ENCODE measurements at places on chromosomes 12 and 14.

DNA sequence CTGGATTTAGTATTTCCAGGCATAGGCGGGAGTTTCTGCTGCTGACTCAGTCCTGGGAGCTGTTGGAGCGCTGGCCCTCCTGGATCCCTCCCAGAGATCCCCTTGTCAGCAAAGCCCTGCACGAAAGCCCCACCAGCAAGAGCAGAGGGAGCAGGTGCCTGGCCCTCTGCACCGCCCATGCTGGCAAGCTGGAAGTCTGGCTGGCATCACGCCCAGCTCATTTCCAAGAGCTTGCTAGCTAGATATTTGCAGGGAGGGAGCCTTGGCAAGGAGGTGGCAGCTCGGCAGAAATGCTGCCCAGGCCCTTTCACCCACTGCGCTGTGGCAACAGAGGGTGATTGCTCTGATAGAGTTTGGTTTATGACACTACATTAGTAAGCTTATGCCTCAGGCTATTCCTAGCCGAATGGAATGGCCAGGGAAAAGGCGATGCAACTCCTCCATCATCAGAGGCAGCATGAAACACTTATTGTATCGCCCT lies 193.9 kb downstream of the EMP1 start:
- H3K36me3 ChIP-seq, result no peaks in the 10 kb centered on the region
- no peaks in the 10 kb centered on the region for H3K4me1 ChIP-seq
- H3K4me3 ChIP-seq, result no peak overlapping the region
- H3K27ac ChIP-seq, result no peak overlapping the region
- H3K27me3 ChIP-seq, result no peaks in the 10 kb centered on the region

DNA sequence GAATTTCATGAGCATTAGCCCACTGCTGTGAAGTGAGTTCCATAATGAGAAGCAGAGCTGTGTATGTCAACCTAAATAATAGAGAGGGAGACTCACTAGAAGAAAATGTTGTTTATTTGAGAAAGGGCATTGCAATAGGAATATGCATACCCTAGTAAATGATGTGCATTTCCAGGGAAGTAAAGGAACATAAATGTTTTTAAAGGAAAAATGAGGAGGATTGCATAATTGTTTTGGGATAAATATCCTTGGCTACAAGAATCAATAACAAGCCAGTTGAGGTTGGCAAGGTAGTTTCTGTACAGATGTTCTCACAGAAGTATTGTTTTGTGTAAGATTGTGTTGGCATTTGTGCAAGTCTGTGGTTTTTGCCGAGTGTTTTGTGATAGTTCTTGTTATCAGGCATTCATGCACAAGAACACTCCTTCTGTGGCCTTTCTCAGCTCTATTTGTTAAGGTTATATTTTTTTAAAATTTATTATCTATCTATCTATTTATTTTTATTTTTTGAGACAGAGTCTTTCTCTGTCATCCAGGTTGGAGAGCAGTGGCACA lies 47.1 kb downstream of the EMP1 start:
- no peaks in the 10 kb centered on the region for H3K27me3 ChIP-seq
- DNase-seq, result no peak
- no peaks in the 10 kb centered on the region for H3K36me3 ChIP-seq
- no peak overlapping the region for H3K27ac ChIP-seq
- no peaks in the 10 kb centered on the region for H3K4me1 ChIP-seq

- H3K4me3 ChIP-seq, result no peak overlapping the region
- H3K27me3 ChIP-seq, result no peaks in the 10 kb centered on the region
- no peak for DNase-seq
- no peak overlapping the region for H3K27ac ChIP-seq
- no peaks in the 10 kb centered on the region for H3K36me3 ChIP-seq
- H3K4me1 ChIP-seq, result no peaks in the 10 kb centered on the region
These were observed 708.8 kb downstream of the RERGL start for GRCh38 chr12:17381211-17381610.

DNA sequence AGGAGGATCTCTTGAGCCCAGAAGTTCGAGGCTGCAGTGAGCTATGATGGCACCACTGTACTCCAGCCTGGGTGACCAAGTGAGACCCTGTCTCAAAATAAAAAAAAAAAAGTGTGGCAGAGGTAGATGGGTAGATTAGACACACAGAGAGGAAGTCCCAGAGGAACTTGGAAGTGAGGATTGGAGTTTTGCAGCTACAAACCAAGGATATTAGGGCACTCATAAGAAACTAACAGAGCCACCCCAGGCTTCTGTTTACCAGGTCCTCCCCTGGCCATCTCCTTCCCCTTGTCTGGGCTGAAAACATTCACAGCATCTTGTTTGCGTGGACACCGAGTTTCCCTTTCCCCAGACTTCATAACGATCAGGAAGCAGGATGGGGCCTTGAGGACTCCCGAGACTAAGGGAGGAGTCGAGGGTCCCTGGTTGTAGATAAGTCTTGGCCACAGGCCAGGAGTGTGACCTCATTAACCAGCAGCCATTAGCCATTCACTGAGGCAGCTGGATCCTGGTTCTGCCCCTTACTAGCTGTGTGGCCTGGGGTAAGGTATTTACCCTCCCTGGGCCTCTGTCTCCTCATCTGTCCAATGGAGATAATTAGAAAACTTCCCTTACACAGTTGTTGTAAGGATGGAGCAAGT lies 2.1 kb downstream of the MAP1LC3B2 start:
- H3K4me1 ChIP-seq, result peaks cover 16% of the 10 kb centered on the region
- H3K27ac ChIP-seq, result no peak overlapping the region
- no peak for DNase-seq
- H3K36me3 ChIP-seq, result no peaks in the 10 kb centered on the region
- no peak overlapping the region for H3K4me3 ChIP-seq

GRCh38 chr14:50978529-50978871 lies 34.2 kb upstream of the PYGL start:
- no peak overlapping the region for H3K4me3 ChIP-seq
- H3K36me3 ChIP-seq, result no peaks in the 10 kb centered on the region
- 0 out of 2 replicates have a peak, but pooled peaks cover 6% of the 10 kb centered on the region for H3K4me1 ChIP-seq
- no peak overlapping the region for H3K27ac ChIP-seq
- no peak for DNase-seq
- peaks cover 3% of the 10 kb centered on the region for H3K27me3 ChIP-seq

- DNase-seq, result no peak
- no peaks in the 10 kb centered on the region for H3K27me3 ChIP-seq
- peaks cover 1% of the 10 kb centered on the region for H3K36me3 ChIP-seq
- H3K27ac ChIP-seq, result no peak overlapping the region
- H3K4me1 ChIP-seq, result no peaks in the 10 kb centered on the region
These were observed 13.4 kb downstream of the GABARAPL1 start for GRCh38 chr12:10226086-10226485.

DNA sequence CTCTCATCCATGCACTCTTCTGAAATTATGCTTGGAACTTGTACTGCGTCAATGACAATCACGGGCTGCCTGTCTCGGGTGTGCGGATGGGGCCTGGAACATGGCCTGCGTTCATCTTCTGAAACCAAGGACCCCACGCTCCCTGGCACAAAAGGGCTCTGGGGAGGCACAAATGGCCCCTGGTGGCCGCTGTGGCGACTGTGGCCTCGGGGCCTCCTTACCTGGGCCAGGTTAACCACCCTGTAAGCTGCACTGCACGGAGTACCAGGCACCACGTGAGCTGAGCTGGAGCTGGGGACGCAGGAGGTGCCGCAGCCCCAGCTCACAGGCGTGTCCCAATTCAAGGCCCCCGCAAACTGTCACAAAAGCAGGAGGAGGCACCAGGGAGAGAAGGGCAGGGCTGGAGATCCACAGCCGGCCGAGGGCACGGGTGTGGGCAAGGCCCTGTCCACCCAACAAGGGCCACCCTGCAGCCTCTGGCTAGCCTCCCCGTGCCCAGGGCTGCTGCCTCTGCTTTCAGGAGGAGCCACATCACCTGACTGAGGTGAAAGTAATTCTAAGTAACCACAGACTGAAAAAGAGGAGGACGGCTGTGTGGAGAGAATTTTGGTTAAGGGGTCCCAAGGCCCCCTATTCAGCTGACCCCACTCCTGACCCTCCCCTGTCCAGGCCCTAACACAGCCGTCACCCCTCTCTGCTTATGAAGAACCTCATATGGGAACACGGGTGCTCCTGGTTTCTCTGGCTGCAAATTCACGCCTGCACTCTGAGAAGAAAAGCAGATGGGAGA lies 61.1 kb upstream of the GALNT9 start:
- DNase-seq, result no peak
- H3K4me3 ChIP-seq, result no peak overlapping the region
- no peak overlapping the region for H3K27ac ChIP-seq
- no peaks in the 10 kb centered on the region for H3K36me3 ChIP-seq
- H3K4me1 ChIP-seq, result no peaks in the 10 kb centered on the region
- H3K27me3 ChIP-seq, result peaks cover 26% of the 10 kb centered on the region

DNA sequence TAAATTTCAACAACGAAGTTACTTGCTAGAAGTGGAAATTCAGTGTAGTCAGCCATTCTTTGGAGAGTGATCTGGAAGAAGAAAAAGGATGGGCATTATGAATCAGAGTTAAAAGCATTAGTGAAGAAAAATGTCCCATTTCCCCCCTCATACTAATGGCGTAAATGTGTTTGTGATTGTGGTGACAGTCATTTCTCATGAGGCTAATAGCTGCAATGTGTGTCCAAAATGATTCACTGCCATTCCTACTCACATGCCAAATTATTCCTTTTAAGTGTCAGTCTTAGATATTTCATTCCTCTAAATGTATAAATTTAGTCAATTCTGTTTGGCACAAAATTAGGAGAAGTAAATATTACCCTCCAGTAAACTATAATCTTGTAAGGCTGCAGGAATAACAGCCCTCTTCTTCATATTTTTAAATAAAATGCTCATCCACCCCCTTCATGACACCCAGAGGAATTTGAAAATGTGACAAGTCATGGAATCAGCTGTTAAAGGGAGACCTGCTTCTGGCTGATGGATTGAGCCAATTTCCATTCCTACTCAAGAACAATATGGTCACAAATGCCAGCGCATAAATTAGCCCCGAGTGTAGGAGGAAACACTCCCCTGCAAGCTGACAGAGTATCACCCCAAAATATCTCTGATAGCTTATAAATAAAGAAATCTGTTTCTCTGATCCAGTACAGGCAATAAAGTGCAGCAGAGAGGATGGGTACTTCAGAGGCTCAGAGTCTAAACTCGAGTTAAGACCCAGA lies 912.3 kb upstream of the SEL1L start:
- H3K27me3 ChIP-seq, result no peaks in the 10 kb centered on the region
- H3K27ac ChIP-seq, result no peak overlapping the region
- H3K4me3 ChIP-seq, result no peak overlapping the region
- H3K4me1 ChIP-seq, result no peaks in the 10 kb centered on the region
- H3K36me3 ChIP-seq, result no peaks in the 10 kb centered on the region

GRCh38 chr12:72036393-72036792 lies 97.7 kb downstream of the TPH2 start:
- H3K4me3 ChIP-seq, result no peak overlapping the region
- no peaks in the 10 kb centered on the region for H3K36me3 ChIP-seq
- H3K27me3 ChIP-seq, result no peaks in the 10 kb centered on the region
- H3K4me1 ChIP-seq, result no peaks in the 10 kb centered on the region
- no peak for DNase-seq
- H3K27ac ChIP-seq, result no peak overlapping the region

- no peaks in the 10 kb centered on the region for H3K27me3 ChIP-seq
- H3K27ac ChIP-seq, result no peak overlapping the region
- no peak overlapping the region for H3K4me3 ChIP-seq
- DNase-seq, result peak; percentile 69
- no peaks in the 10 kb centered on the region for H3K36me3 ChIP-seq
These were observed 103.0 kb downstream of the VCPKMT start for GRCh38 chr14:50013198-50013918.

- H3K27ac ChIP-seq, result peak overlapping the region; percentile 52
- H3K4me1 ChIP-seq, result peaks cover 18% of the 10 kb centered on the region
- H3K27me3 ChIP-seq, result peaks cover 9% of the 10 kb centered on the region
- peak overlapping the region; percentile 76 for H3K4me3 ChIP-seq
These were observed 225.6 kb upstream of the CRY1 start for GRCh38 chr12:107318806-107319532.

GRCh38 chr12:12450043-12450471 lies 93.2 kb downstream of the BORCS5 start:
- H3K27ac ChIP-seq, result peak overlapping the region; percentile 75
- no peaks in the 10 kb centered on the region for H3K36me3 ChIP-seq
- H3K27me3 ChIP-seq, result no peaks in the 10 kb centered on the region
- H3K4me1 ChIP-seq, result peaks cover 72% of the 10 kb centered on the region
- H3K4me3 ChIP-seq, result peak overlapping the region; percentile 26

Measured in HepG2 (cell line).